Bronchial epithelial cell (primary cell): ENCODE measurements at places on chromosomes 4 and X.
A peak's percentile ranks its signal among the peaks of the same experiment; 100 is the strongest.

DNA sequence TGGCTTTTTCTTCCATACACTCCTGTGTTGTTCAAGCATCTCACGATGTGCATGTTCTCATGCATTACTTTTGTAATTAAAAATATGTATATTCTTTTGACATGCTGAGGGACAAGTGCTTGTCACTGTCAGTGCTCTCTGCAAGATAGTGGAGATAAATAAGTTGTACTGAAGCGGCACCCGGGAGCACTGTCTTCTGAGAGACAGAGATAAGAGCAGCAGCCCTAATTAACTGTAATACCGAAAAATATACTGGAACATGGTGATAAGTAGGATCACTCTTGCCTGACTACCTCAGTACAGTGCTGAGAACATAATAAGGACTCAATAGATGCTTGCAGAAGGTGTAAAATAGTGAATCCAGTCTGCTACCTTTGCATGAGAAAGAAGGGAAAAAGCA, 9.4 kb upstream of the GPR173 start:
- no peak for DNase-seq

- no peak for DNase-seq
Measured at GRCh38 chr4:131081069-131081468, 1985.1 kb downstream of the C4orf33 start.

GRCh38 chr4:151043803-151044515, 28.9 kb upstream of the LRBA start:
- peak; percentile 10 for DNase-seq

- DNase-seq: no peak
Measured at GRCh38 chr4:32790803-32791202, 2070.6 kb downstream of the PCDH7 start.

DNA sequence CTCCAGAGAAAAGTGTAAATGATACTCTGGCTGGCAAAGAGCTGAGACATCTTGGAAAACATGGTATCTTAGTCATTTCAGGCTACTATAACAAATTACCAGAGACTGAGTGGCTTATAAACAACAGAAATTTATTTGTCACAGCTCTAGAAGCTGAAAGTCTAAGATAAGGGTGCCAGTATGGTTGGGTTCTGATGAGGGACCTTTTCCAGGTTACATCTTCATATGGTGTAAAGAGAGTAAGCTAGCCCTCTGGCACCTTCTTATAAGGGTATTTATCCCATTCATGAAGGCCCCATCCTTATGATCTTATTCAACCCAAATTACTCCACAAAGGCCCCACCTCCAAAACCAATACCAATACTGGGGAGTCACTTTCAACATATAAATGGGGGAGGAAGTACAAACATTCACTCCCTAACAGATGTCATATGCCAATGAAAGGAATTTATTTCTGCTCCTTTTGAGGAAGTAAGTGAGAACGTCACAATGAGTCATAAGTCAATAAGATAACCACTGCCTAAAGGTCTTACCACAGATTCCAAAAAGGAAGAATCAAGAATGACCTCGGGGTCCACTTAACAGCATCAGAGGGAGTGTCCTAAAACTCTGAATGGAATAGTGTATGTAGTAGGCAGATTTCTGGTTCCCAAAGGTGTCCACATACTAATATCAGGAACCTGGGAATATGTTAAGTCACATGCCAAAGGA, 246.6 kb downstream of the OPHN1 start:
- DNase-seq: peak; percentile 71

- DNase-seq: no peak
Measured at GRCh38 chrX:133909888-133910287, 75.5 kb downstream of the GPC3 start.

- DNase-seq: no peak
Measured at GRCh38 chr4:188783606-188784160, 644.4 kb downstream of the TRIML1 start.

DNA sequence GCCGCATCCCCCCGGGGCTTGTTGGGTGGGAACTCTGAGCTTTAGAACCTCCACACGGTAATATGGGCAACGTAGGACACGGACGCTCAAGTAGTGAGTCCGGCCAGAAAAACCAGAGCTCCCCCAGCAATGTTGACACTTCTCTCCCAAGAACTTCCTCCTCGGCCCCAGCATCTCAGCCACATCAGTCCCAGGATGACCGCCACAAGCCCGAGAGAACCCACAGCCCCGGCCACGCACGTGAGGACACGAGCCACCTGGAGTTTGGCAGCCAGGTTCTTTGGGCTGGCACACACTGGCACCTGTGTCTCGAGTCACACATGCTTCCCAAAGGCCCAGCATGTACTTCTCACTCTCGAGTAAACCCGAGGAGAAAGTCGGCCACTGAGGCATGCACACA, 16.3 kb downstream of the CLDN34 start:
- DNase-seq: no peak

GRCh38 chrX:72019487-72019886, 108.8 kb downstream of the NHSL2 start:
- DNase-seq: no peak

DNA sequence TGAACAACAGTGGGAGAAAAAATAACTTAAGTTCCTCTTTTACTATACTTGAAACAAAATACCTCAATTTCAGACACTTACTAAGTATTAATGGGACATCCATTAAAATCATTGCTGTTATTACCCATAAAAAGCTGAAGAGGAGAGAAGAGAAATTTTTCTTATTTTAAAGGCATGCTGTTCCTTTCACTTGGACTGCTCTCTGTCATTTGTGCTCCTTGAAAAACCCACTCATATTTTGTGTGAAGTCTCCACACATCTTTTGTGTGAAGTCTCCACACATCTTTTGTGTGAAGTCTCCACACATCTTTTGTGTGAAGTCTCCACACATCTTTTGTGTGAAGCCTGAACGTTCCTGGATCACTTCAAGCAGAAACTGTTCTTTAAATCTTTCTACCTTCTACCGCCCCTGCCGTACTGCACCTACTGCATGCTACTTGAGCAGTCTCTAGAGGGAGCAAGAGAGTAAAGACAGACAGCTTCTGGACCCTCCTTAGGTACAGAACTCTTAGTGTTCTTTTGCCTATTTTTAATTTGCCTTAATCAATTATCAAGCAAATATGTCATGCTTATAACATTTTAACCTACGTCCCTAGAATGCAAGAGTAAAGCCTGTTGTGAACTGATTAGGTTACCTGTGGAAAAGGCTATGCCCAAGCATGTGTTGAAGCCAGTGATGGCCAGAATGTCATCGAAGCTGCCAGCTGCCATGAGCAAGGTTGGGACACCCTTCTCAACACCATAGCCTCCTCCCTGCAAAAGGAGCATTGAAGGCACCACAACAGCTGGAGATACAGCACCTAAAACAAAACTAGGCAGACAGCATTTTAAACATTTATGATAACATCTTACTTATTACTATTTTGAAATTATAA, 27.1 kb upstream of the SLC9B1 start:
- peak; percentile 51 for DNase-seq

GRCh38 chr4:10117359-10118047, 904 bp upstream of the WDR1 start:
- no peak for DNase-seq

- DNase-seq: peak; percentile 3
Measured at GRCh38 chr4:84279678-84280077, 219.4 kb downstream of the NKX6-1 start.

- DNase-seq: no peak
Measured at GRCh38 chrX:23887918-23888317, 19.8 kb downstream of the APOO start.

- DNase-seq: peak; percentile 34
Measured at GRCh38 chr4:156298230-156298629, 344.6 kb upstream of the CTSO start.

GRCh38 chr4:94491322-94491721, 39.6 kb downstream of the PDLIM5 start:
- peak; percentile 54 for DNase-seq

- DNase-seq: no peak
Measured at GRCh38 chrX:155959018-155959587, 38.4 kb upstream of the IL9R start.

DNA sequence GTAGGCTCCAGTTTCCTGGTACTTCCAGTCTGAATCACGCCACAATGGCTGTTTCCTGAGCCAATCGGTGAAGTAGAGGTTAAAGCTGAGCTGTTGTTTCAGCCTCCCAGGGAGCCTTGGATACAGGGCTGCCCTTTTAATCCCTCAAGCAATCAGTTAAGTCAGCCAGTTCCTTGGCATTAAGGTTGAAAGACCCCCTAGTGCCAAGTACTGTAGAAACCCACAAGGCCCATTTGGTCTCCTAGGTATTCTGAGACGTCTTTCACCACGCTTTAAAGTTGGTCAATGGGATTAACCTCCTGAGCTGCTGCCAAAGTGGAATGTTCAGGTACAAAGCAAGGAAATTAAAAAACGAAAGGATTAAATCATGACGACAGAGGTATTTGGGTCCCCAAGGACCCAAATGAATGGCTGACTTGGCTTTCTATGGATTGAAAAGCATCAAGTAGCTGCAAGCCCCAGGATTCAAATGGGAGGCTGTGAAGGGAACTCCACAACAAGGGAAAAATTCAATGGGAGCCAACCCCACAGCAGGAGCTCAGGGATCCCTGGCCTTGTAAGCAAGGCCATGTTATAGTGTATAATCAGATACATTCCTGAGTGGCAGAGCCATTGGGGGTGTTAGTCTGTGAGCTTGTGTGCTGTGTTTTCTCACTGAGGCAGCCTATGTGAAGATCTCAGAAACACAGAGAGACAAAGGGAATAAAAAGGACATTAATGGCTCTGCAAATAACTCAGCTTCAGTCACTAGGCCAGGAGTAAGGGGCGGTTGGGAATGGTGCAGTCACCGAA, 86.0 kb downstream of the ATG4A start:
- DNase-seq: no peak

DNA sequence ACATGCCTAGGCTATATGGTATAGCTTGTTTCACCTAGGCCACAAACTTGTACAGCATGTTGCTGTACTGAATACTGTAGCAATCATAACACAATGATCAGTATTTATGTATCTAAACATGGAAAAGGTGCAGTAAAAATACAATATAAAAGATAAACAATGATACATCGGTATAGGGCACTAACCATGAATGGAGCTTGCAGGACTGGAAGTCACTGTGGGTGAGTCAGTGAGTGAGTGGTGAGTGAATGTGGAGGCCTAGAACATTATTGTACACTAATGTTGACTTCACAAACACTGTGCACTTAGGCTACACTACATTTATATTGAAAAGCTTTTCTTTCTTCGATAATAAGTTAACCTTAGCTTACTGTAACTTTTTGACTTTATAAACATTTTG, 45.6 kb upstream of the ANK2 start:
- DNase-seq: peak; percentile 69

DNA sequence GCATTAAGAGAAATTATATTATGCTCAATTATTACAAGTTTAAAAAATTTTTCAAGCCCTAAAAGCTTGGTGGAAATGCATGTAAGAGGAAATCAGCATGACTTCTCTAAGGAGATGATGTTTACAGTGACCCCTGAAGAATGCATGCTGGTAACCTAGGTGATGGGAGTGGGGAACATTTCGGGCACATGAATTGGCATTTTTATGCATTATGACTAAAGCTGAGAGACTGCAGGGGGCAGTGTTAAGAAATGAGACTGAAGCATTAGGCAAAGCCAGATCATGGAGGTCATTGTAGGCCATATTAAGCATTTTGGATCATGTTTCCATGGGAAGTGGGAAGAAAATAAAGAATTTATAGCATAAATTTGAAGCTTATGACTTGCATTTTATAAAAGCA, 421.3 kb downstream of the FAT4 start:
- DNase-seq: peak; percentile 27

DNA sequence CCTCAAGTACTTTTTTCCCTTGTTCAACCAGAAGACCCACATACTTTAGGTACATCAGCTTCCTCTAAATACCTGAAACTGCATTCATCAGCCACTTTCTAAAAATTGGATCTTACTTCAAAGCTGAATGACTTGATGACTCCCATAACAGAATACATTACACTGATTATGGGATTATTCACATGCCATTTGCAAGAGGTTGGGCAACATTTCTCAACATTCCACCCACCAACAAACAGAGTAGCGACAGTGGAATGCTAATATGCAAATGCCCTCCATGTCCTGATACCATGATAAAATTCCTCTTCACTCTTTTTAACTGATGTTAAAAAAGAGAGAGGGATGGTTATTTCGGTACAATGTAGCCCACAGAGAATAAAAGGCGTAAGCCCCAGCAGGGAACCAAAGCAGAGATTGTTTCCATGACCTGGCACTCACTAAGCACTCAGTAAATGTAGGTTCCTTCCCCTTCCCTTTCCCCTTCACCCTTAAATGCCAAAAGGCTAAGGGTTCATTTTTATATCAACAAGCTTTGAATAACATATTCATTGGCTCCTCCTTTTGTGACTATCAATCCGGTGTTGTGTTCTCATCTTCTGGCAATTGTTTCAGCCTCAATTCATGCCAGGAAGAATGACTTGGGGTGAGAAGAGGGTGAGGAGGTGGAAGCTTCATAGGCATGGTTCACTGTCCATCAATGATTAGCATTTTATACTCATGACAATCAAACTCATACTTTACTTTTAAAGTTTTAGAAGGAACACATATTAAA, 317.2 kb downstream of the DHX15 start:
- peak; percentile 87 for DNase-seq

DNA sequence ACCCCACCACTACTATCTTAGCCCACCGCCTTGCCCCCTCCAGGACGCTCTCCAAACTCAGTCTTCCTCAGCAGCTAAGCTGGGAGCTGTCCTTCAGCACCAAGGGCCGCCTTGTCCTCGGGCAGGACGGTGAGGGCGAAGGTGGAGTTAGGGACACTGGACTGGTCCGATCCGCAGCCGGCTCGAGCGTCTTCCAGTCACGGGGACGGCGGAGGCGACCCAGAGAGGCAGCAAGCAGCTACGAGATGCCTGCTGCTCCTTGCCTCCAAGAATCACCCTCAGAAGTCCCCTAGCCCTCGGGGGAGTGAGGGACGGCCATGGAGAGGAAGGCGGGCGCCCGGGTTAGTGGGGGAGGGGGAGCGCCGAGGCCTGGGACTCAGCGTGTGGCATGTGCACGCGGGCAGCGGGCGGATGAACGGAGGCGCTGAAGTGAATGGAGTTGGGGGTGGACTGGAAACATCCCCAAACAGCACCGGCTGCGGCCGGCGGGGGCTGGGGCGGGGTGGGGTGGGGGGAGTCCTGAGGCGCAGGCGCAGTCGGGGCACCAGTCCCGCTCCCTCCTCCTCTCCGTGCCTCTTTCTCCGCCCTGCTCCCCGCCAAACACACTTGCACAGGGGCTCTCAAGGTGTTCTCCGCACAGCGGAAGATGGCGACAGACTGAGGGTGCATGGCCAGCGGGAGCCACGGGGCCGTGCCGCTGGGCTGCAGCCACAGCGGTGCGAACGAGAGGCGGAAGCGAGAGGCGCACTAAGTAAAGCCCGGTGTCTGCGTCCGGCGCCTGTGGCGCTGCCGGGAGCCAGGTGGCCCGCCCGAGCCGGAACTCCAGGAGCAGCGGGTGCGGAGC, at the start of gene NALF2:
NALF2 (plus strand) TSS at position 545 of the 844 bp plus-strand sequence. CDS start 957 bp downstream, outside the sequence.
- peak; percentile 27 for DNase-seq
